ENCODE measurements at places on chromosomes 6 and 20.

DNA sequence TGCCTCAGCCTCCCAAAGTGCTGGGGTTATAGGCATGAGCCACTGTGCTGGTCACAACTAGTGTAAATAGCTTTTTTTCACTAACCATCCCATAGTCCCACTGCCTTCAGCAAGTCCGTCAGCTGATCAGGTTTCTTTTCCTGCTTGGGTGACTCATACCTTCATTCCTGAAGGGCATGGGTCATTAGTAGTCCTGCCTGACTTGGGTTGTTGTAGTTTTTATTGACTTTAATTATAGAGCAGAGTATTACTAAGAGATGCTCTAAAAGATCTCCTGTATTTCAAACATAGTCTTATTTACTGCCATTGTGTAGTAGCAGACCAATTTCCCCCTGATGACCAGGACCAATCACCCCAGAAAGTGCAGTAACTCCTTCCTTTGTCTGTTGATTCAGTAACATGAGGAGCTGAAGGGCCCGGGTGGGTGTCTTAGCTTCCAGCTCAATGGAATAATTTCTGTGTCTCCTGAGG lies 25.8 kb downstream of the HLA-C start:
- DNase-seq: peak; percentile 81

DNA sequence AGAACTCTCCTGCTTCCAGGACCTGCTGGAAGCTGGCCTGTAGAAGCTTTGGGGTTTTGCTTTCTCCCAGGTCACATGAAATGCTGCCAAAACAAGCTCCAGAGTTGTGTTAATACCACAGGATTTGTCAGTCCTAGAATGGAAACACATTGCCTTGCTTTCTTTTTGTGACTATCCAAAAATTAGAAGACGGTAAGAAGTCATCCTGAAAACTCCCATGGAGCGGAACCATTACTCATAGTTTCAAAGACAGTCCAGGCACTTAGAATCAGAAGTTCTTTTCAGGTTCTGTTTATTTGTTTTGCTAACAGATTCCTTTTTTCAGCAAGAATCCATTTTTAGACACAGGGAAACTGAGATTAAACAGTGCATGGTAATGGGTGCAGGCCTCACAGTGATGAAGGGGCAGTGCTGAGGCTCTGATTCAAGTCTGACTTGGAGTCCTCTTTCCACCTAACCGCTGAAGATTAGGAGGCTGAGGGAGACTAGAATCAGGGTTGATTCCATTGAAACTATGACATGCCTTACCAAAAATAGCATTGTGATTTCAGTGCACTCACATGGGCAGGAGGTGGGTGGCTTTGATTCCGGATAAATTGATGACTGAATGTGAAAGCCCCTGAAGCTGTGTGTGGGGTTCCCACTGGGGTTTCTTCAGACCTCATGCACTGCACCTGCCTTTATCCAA lies 72.2 kb upstream of the NAA20 start:
- DNase-seq: peak; percentile 9

GRCh38 chr6:26576929-26577719 lies 19.6 kb upstream of the ABT1 start:
- peak; percentile 86 for DNase-seq

- no peak for DNase-seq
Observed at GRCh38 chr6:160044687-160045086, 75.8 kb downstream of the IGF2R start.

GRCh38 chr6:71886184-71887005 lies at the start of gene RIMS1:
TSS of gene RIMS1 (plus strand) at chr6:71886550. CDS start at chr6:71887024, 474 bp downstream.
- peak; percentile 11 for DNase-seq

DNA sequence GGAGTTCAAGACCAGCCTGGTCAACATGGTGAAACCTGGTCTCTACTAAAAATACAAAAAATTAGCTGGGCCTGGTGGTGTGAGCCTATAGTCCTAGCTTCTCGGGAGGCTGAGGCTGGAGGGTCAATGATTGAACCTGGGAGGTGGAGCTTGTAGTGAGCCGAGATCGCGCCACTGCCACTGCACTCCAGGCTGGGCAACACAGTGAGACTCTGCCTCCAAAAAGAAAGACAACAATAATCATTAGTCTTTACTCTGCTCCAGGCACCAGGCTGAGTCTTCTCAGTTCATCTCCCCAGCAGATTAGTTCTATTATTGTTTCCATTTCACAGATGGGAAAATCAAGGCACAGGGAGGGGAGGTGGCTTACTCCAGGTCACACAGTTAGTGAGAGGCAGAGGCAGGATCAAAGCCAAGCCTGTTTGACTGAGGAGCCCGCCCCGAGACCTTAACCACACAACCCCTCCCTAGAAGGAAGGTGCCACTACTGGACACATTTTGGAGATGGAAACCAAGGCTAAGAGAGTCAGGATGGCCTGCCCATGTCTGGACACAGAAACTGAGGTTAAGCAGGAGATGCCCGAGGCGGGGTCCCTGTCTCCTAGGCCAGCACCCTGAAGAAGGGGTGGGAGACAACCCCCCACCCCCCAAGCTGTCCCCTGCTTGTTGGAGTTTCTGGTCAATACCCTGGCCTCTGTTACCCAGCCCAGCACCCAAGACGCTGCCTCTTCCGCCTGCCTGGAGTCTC lies 75.8 kb downstream of the CEBPB start:
- DNase-seq: no peak

DNA sequence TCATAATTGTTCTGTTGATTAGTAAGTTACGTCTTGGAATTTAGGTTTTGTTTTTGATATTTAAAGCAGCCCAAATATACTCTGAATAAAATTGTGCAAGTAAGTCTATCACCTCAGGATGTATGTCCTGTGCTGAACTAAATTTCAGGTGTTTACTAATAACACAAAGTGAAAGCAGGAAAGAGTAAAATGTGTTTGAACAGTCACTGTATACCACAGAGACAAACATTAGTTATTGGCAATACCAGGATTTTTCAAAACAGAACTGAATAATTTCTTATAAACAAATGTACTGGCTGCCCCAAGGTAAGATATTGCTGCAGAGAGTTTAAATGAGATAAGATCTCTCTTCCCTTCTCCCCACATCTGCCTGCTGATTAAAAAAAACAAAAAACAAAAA lies 404.7 kb upstream of the RUNX2 start:
- DNase-seq: no peak

DNA sequence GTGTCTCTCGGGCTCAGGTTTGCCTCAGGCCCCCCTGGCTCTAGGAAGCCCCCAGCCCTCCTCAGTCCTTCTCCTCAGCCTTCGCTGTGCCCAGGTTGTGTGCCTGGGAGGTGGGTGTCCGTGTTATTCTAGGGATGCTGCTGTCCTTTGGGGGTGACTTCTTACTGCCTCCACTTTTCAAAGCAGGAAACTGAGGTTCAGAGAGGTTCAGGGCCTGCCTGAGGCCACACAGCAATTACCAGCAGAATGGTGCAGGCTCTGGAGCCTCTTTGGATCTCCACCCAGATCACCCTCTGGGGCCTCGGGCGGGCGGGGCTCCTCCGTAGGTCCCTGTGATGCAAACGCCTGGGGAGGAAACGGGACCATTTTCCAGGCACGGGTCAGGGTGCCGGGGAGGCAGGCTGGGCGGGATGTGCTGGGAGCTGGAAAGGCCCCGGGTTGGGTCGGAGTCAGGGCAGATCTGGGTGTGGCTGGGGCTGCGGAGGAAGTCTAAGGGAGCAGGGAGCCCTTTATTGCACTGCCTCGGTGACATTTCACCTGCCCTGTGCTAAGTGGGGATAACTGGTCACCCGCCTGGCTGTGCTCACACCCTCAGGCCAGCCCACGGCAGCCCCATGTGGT lies 23.2 kb downstream of the GATA5 start:
- no peak for DNase-seq

GRCh38 chr20:37251825-37252477 lies 9.7 kb downstream of the GHRH start:
- DNase-seq: no peak

DNA sequence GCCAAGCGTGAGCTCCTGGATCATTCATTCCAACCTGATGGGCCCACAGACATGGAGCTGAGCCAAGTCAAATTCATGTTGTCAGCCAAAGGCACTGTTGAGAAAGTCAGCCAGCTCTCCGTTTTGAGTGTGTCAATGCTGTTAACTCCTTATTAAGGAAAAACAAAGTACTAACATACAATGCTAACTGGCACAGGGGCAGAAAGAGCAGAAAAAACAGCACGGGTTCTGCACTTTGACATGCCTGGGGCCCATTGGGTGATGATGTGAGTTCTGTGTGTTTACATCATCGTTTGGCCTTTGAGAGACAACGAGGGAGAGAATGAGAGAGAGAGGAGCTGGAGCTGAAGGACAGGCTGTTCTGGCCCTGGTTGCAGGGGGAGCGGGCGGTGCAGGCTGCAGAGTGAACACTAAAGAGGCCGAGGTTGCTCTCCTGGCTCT lies 85.9 kb downstream of the SMOC2 start:
- DNase-seq: no peak

GRCh38 chr20:6714279-6714711 lies 53.2 kb upstream of the BMP2 start:
- DNase-seq: no peak

DNA sequence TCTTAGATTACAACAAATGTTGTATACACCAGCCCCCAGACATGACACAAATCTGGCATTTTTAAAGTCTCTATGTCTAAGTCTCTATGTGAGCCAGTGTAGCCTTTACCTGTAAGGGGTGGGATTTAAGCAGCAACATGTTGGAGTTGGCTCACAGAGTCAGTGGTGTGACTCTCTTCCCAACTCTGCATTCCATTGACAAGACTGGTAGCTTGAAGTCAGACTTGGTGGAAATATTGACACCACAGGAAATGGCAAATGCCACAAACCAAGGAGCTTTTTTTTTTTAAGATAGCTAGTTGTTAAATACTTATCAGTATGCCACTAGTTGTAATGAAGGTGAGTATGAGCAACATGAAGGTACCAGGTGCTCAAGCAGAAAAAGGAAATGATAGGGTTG lies 103.1 kb upstream of the SMLR1 start:
- DNase-seq: no peak

- DNase-seq: no peak
Observed at GRCh38 chr6:161578478-161578877, 304.6 kb upstream of the AGPAT4 start.

DNA sequence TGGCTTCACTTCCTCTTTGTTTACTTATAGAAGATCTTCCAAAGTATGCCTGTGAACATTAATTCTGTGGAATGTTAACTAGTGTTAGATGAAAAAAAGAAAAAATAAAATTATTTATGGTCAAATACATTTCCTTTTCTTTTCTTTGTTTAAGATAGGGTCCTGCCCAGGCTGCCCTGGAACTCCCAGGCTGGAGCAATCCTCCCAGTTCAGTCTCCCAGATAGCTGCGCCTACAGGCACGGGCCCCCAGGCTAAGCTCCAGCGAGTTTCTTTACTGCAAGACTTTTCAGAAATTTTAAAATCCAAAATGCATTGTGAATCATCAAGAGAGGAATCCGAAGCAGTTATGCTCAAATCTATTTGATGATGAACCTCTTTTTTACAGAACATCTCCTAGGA lies 39.3 kb upstream of the IL20RA start:
- no peak for DNase-seq

GRCh38 chr6:12324099-12324498 lies 33.9 kb downstream of the EDN1 start:
- peak; percentile 73 for DNase-seq

GRCh38 chr6:19789100-19789803 lies 47.9 kb upstream of the ID4 start:
- DNase-seq: no peak

DNA sequence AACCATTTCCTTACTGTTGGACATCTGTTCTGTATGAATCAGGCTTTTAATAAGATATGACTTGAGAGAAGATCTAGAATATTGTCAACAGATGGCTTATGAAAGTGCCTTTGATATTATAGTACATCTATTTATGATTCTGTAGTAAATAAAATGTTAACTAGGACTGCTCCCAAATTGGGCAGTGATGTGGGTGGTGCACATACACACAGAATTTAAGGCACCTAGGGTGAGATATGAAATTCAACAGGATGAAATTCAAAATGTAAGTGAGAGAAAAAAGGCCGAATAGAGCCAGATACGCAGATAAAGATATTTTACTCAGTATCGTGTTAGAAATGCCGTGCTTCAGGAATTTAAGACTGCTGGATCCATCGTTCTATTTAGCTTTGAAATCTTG lies 26.3 kb downstream of the FAM50B start:
- DNase-seq: no peak

GRCh38 chr20:35286077-35286898 lies 1.7 kb upstream of the EIF6 start:
- no peak for DNase-seq

GRCh38 chr6:52937908-52938307 lies 28.4 kb upstream of the GSTA3 start:
- peak; percentile 42 for DNase-seq

DNA sequence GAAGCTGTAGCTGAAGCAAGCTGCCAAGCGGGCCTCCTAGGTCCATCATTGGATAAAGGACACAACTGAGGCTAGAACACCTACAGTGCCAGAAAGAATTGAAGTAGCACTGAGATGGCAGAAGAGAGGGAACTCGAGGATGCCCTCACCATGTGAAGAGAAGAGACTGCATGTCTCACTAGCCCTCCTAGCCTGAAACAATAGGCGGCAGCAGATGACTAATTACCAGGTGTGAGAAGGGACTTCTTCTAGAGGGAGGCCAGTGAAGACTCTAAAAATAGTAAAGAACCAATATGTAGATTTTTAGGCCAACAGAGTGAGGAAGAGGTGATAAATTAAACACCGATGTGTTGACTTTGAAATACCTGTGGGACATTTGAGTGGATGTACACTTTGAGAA lies 50.3 kb downstream of the LGSN start:
- no peak for DNase-seq

All from HFFc6 (cell line).